ENCODE measurements at places on chromosomes 11 and 22.
A peak's percentile ranks its signal among the peaks of the same experiment; 100 is the strongest.

- no peak for DNase-seq
Measured at GRCh38 chr11:46342239-46342638, 5.0 kb upstream of the DGKZ start.

- DNase-seq: no peak
Measured at GRCh38 chr11:125425601-125426000, 70.5 kb downstream of the FEZ1 start.

DNA sequence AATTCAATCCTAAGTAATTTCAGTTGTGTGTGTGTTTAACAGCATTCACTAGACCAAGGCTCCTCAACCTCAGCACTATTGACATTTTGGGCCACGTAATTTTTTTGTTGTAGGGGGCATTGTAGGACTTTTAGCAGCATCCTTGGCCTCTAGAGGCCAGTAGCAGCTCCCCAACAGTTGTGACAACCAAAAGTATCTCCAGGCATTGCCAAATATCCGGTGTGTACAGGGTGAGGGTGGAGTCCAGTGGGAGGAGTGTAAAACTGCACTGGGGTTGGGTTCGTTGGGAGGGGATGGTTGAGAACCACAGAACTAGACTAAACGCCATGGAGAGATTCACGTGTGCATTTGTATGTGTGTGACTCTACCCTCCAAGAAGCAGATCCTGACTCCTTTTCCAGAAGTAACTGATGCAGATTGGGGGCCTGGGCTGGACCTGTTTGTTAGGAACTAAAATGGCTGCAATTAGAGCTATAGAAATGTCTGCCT, 5.9 kb upstream of the PHF21A start:
- DNase-seq: peak; percentile 19

DNA sequence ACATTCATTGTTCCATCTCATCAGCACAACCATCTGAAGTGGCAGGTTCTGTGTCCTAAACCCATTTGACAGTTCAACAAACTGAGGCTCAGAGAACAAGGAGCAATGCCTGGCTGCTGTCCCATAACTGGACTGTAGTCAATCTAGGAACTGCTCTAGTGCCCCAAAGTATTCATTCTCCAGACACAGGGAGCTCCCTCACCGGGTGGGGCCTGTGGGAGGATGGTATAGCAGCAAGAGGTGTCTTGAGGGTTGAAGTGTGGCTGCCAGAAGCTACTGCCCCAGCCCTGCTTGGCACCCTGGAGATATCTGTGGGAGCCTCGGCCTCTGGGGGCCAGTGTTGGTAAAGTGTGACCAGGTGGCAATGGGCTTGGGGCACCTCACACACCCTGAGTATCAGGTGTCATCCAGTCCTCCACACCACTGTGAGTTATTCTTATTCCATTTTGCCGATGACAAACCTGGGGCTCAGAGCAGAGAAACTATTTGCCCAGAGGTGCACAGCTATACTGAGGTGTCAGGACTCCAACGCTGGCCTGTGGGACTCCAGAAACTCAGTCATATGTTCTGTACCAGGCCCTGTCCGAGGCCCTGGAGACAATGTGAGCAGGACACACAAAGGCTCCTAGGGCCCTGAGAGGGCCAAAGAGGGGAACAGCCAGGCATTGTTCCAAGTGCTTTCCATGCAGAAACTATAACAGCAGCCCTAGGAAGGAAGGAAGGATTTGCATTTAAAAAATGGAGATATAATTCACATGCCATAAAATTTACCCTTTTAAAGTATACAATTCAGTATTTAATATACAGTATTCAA, 46.0 kb upstream of the KLHL35 start:
- DNase-seq: no peak

DNA sequence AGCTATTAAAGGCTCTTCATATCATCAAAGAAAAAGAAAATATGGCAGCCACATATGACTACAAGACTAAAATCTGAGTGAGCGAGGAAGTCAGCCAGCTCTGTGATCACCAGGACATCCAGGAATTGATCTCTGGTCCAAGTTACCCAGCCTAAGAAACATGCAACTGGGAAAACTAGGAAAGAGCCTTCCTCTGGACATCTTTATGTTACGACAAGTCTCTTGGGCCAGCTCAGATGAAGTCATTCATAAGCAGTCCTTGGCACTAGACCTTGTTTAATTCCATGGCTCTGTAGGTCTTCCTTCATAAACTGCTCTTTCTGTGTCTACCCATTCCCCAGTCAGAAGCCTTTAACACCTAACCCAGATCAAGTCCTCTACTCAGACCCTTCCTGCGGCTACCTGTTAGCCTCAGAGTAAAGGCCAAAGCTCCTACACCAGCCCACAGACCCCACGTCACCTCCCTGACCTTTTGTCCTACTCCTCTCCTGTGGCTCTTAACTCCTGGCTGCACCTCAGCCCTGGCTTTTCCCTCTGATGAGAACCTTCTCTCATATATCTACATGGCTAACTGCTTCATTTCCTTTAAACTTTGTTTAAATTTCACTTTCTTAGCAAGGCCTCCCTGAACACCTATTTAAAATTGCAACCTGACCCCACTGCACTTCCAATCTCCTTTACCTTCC, 134.0 kb downstream of the KIF18A start:
- DNase-seq: no peak

- DNase-seq: no peak
Measured at GRCh38 chr11:66766681-66767080, 37.7 kb upstream of the SPTBN2 start.

DNA sequence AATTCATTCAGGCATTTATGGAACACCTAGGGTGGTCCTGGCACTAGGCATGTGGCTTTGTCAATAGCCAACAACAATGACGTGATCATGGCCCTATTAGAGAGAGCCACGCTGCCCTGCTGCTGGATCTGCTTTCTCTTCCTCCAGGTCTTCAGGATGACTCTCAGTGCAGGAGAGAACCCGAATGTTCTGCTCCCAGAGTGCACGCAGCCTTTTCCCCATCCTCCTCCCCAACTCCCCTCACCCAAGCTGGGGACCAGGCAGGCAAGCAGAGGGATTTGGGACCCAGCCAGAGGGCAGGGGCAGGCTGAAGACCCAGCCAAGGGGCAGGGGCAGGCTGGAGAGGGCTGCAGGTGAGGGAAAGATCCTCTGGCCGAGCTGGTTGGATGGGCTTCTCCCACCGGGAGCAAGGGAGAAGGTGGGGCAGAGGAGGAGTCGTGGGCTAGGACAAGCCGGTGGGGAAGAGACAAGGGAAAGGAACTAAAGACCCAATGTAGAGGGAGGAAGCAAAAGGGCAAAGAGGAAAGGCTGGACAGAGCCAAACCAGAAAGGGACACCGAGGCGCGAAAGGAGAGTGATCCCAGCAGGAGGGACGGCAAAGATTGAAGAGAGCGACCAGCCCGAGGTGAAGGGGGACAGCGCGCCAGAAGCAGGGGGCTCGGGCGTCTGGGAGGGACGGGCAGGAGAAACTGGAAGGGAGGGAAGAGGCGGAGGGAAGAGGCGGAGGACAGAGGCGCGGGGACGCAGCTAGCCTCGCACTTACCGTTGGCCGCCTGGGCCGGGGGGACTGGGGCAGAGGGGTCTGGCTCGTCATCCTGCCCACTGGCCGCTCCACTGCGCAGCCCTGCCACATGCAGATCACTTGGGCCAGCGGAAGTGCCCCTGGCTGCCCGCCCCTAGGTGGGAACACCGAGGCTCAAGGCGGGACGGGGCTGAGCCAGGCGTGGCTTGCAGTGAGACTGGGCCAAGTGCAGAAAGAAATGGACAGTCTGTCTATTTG, at the start of gene KCTD14:
Gene KCTD14, minus strand, starts transcription at position 880 of the 1,000 bp plus-strand sequence. Its CDS starts 27 bp downstream, at position 853.
- no peak for DNase-seq

DNA sequence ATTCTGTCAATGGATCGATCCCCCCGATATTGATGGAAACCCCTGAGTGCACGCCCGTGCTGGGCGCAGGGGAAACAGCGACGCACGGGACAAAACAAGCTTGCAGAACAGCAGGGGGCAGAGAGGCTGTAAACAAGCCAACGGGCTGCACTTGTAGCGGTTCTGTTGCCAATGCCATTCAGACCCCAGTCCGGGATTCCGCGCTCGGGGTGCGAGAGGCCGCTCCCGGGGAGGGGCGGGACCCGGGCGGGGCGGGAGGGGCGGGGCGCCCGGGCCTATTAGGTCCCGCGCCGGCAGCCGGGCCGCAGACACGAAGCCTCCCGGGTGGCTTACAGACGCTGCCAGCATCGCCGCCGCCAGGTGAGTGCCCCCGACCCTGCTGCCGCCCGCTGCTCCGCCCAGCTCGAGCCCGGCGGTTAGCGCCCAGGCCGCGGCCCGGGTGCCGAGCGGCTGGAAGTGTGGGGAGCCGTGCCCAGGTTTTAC, at the start of gene BIK:
Gene BIK, plus strand, starts transcription at position 307 of the 483 bp plus-strand sequence. CDS start 13,273 bp downstream, outside the sequence.
- peak; percentile 40 for DNase-seq

- DNase-seq: no peak
Measured at GRCh38 chr22:20299746-20300136, 20.1 kb downstream of the DGCR6L start.

DNA sequence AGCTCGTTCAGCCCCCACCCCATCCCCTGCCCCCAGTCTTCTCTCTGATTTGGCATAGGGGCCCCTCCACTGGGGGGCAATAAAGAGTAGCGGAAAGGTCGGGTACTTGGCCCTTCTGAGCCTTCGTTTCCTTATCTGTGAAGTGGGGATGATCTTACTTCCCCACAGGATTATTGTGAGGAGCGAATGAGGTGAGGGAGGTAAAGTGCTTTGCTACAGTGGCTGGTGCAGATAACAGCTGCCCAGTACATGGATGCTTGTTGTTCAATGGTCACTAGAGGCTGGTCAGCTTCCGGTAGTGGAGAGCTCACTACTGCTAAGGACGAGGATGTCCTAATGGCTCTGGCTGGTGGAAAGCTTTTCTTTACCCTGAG, 101.2 kb downstream of the CEP164 start:
- no peak for DNase-seq

- DNase-seq: no peak
Measured at GRCh38 chr11:84865791-84866535, 761.2 kb downstream of the DLG2 start.

DNA sequence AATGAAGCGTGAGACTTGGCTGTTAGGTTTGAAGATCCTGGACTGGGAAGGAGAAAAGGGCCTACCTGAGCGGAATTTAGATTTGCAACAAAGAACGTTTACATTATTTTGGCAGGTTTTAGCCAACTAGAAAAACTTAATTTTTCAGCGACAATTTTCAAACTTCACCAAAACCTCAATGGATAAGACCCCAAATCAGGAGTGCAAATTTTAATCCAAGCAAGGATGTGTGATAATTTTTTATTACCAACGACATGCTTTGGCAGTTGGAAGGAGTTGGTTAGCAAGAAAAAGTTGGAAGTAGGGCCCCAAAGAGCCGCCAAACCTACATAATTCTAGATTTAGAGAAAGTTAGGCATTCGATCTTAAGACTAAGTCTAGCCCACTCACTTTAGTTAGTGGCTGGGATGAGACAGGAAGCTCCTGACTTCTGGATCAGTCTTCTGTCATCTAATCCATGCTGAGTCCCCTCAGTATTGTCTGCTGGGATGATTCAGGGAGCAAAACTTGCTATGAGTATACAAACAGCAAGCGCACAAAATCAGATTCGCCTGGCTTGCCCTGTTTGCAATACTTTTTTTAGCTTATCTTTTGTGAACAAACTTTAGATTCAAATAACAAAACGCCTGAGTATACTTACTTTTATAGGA, 787 bp upstream of the RDX start:
- no peak for DNase-seq

DNA sequence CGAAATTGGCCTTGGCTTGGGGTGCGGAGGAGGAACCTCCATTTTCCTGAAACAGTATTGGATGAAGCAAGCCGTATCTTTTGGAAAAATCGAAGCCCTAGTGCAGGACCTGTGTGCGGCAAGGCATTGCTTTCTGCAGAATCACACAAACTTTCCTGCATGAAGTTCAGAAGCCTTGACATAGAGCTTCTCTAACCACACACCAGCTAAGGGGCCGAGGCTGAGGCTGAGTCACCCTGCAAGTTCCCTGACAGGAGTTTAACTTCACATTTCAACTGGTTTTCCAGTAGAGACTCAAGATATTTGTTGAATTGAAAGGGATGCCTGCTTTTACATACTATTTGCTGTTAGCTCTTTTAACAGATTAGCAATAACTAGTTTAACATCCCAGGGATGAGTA, 67.8 kb downstream of the TCF20 start:
- DNase-seq: peak; percentile 31

GRCh38 chr22:20151276-20151588, 377 bp upstream of the CCDC188 start:
- no peak for DNase-seq

- no peak for DNase-seq
Measured at GRCh38 chr11:117869604-117870003, 6.9 kb downstream of the FXYD6 start.

DNA sequence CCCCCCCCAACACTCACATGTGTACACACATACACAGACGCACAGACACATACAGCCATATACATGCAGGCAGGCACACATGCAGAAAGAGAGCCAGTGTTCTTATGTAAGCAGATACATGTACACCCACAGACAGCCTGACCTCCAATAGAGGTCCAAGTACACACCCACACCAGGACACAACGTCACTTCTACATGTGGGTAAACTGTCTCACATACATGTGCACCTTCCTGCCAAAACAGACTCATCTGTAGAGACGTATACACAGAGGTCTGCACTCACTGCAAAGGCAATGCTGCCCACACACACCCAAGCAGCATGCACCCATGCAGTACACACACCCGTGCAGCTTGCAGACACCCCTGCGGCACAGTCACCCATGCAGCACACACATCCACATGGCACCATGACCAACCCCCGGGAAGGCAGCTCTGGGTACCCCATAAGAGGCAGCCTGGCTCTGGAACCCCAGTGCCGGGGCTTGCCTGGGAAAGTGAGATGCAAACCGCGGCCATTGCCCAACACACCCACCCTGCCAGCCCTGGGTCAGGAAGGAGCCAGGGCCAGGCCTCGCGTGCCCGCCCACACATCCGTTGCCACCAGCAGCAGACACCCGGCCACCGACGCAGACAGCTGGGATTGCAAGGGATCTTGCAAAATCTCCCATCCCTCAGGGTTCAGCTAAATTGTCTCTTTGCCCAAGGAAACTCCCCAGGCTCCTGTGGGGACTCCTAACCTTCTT, 10.1 kb downstream of the CASTOR1 start:
- DNase-seq: no peak

GRCh38 chr11:77236901-77237300, 64.6 kb downstream of the GDPD4 start:
- no peak for DNase-seq

- no peak for DNase-seq
Measured at GRCh38 chr11:72767203-72768062, 15.2 kb upstream of the ARAP1 start.

- DNase-seq: no peak
Measured at GRCh38 chr22:40609216-40609615, 27.3 kb downstream of the MRTFA start.

DNA sequence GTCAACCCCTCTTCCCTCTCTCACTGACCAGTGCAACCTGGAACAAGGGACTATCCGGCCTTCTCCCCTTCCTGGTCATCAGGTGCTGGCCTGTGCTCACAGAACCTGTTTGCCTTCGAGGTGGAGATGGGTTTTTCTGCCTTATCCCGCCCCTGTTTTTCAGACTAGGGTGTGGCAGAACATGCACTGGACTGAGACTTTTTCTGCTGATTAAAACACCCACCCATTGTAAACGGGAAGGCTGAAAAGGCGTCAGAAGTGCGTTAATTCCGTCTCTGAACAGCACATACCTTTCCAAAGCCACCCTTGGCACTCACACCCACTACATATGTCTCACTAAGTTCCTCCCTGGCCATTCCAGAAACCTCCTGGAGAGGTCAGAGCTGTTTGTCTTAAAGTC, 4.4 kb upstream of the B3GNT6 start:
- no peak for DNase-seq

GRCh38 chr11:44611687-44612434, 46.4 kb downstream of the CD82 start:
- DNase-seq: peak; percentile 54

GRCh38 chr11:27524155-27524554, 17.6 kb upstream of the LIN7C start:
- DNase-seq: no peak

- DNase-seq: no peak
Measured at GRCh38 chr11:82004537-82005213, 729.0 kb downstream of the FAM181B start.

All from activated naive CD4-positive, alpha-beta T cell treated with anti-CD3 and anti-CD28 coated beads, Interleukin-2, amount 50 U/mL, for 16 hours (primary cell).